ENCODE measurements at places on chromosomes 13 and 19.
A peak's percentile ranks its signal among the peaks of the same experiment; 100 is the strongest.

- DNase-seq = no peak
These were observed 47.1 kb upstream of the KLF5 start for GRCh38 chr13:73011751-73012150.

DNA sequence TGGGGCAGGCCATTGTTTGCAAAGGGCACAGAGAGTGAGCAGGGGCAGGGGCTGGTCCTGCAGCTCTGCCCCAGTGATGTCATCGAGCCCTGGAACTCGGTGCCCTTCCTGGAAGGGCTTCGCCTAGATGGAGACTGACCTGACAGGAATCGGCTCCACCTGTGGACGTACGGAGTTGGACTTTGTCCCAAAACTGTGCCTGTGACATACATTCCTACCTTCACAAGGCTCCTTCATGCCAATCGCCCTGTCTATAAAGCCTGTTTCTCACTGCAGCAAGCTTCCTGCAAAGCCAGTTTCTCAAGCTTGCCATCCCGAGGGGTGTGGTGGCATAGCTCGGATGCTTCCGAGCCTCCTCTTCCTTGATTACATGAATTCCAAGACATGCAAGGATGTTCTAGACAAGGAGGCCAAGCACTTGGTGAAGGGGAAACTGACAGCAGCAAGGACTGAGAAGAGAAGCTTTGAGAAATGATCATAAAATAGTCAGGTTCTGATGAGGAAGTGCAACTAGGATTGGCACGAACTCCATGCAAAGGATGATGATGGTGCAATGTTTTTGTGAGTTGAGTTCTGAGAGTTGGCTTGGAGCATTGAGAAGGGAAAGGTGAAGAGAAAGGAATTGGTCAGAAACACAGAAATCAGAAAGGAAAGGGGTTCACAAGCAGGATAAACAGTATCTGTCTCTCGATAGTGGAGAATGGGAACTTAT lies 73.6 kb upstream of the STK24 start:
- DNase-seq = no peak

GRCh38 chr19:48123907-48124651 lies 13.5 kb upstream of the PLA2G4C start:
- no peak for DNase-seq

- peak; percentile 80 for DNase-seq
These were observed 27.8 kb downstream of the NFIX start for GRCh38 chr19:13022859-13023636.

DNA sequence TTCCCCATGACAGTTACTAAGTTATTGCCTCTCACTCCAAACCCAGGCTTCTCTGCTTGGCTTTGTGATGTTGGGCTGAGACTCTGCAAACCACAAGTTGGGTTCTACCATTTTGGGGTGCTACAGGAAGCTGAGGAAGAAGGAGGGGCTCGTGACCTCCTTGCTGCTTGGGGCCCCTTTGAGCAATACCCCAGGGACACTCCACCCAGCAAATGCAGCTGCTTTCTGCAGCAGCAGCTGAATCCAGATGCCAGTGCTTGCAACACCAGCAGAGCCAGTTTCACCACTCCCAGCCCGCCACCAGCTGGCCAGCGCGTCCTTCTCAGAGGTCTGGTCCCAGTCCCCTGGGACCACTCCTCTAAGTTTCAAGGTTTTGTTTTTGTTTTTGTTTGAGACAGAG lies 22.0 kb upstream of the UBAC2 start:
- DNase-seq = no peak

DNA sequence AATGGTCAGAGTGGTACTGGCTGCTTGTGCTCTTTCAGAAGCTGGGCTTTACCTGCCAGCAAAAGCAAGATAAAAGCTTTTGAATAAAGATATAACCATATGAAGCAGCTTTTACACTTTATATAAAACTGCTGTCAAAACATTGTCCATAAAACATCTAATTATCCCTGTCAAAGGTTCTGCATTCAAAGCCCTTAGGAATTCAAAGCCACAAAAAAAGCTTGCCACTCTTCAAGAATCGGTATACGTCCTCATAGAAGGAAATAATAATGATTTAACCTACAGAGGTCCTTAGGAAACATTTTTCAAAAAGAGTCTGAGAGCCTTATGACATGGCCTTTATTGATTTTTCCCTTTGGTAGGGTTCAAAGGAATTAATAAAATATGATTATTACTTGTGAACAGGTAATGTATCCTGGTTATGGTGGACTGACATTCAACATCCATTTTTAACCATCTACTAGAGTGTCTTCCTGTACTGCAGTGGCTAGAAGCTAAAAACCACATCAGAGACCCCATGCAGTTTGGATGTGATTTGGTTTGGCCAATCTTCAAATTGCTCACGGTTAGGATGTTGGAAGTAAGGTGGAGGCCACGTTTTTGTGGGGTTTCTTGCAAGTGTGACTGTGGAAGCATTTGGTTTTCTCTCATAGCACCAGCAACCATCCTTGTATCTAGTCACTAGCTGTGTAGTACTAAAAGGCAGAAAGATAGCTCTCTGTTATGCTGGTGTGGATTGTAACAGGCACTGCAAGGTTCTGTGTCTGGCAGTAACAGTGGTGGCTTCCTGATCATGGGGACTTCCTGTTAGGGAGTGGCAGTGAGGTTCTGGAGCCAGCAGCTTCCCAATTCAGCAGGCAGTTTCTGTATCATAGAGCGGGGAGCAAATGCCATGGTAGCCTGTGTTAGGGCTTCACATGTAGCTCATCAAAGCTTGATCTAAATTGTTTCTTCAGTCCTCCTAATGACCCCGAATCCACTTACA lies 441.5 kb downstream of the DIAPH3 start:
- DNase-seq = no peak

GRCh38 chr19:45902651-45903625 lies 525 bp upstream of the MYPOP start:
- peak; percentile 97 for DNase-seq
